ENCODE measurements at places on chromosomes 1 and 21. TPM values are rescaled to one million over a fixed set of nuclear protein-coding genes. Genes with fewer than 3 reads are reported as not detected.

ST6GALNAC5 gene
- 0.34 TPM for polyA plus RNA-seq

FBXO42 gene
- 14.1 TPM for polyA plus RNA-seq

TCHH gene
- polyA plus RNA-seq = not detected

SHCBP1L gene
- polyA plus RNA-seq = not detected

ATP6V1G3 gene
- polyA plus RNA-seq = 102 TPM

PLA2G2F gene
- polyA plus RNA-seq = not detected

ZNF670 gene
- polyA plus RNA-seq = 2.0 TPM

ITLN2 gene
- polyA plus RNA-seq = 0.88 TPM

CHD5 gene
- 0.54 TPM for polyA plus RNA-seq

All from kidney (tissue), 22 donors.